SK-N-DZ (cell line): ENCODE measurements at places on chromosomes 13 and 19.

- DNase-seq = no peak
These were observed 12.7 kb downstream of the GNA15 start for GRCh38 chr19:3148503-3148902.

- DNase-seq = no peak
These were observed 2.1 kb upstream of the VWA8 start for GRCh38 chr13:41962994-41963393.

DNA sequence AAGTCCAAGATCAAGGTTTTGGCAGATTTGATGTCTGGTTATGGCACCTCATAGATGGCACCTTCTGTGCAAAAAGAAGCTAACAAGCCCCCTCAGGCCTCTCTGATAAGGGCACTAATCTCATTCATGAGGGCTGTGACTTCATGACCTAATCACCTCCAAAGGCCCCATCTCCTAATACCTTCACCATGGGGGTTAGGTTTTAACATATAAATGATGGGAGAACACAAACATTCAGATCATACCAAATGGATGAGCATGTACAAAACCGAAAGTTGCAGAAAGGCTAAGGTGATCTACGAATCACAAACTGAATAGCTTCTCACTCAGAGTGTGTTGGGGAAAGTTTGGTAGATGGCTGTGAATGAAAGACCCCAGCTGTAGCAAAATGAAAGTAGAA, 217.4 kb downstream of the TBC1D4 start:
- no peak for DNase-seq

GRCh38 chr13:27274631-27275030, 4.0 kb downstream of the RASL11A start:
- DNase-seq = no peak

DNA sequence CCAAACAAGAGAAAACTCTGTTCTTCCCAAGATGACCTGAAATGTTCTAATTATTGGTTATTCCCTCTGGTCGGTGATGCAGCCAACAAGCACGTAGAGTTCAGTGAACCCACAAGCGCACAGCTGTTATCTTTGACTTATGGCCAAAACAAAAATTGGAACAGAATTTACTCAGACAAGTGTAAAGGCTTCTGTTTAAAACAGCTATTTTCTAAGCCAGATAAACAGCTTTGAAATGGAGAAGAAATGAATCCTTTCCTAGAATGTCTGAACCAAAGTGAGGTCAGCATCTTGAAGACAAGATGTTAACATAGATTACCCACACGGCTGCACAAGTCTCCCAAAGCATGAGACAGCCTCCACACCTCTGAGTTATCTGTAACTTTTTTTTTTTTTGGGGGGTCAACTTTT, 669.2 kb downstream of the DIAPH3 start:
- no peak for DNase-seq

DNA sequence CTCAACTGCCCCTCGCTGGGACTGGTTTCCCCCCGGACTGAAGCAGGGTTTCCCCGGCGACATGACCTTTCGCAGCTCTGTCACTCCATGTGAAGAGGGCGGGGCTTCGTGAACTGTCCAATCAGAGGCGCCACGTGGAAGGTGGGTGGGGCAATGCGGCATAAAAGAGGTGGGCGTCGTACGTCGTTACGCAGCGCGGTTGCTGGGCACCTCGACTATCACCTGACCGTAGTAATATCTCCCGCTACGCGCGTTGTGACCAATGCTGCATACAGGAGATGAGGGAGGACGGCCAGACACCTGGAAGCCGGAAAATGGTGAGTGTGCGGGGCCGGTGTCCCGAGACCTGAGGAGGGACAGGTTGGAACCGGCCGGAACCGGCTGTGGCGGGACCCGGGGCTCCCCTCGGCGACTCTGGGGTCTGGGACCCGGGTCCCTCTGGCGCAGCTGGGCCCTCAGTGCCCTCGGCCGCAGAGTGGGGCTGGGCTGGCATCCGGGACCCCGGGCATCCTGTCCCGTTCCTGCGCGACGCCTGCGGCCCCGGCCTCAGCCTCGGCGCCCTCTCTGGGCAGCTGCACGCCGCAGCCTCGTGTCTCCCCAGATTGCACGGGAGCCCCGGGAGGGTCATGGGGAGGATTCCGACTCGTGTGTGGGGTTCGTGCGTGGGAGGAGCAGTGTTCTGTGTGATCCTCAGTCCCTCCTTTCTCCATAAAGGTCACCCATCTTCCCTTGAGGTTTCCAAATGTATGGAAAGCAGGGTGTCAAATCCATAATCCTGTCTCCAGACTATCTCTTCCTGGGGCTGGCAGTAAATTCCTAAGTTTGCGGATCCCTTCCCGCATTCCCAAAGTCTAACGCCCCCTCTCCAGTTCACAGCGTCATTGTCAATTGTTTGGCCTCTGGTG, 32.2 kb downstream of the ZNF136 start:
- DNase-seq = peak; percentile 88

DNA sequence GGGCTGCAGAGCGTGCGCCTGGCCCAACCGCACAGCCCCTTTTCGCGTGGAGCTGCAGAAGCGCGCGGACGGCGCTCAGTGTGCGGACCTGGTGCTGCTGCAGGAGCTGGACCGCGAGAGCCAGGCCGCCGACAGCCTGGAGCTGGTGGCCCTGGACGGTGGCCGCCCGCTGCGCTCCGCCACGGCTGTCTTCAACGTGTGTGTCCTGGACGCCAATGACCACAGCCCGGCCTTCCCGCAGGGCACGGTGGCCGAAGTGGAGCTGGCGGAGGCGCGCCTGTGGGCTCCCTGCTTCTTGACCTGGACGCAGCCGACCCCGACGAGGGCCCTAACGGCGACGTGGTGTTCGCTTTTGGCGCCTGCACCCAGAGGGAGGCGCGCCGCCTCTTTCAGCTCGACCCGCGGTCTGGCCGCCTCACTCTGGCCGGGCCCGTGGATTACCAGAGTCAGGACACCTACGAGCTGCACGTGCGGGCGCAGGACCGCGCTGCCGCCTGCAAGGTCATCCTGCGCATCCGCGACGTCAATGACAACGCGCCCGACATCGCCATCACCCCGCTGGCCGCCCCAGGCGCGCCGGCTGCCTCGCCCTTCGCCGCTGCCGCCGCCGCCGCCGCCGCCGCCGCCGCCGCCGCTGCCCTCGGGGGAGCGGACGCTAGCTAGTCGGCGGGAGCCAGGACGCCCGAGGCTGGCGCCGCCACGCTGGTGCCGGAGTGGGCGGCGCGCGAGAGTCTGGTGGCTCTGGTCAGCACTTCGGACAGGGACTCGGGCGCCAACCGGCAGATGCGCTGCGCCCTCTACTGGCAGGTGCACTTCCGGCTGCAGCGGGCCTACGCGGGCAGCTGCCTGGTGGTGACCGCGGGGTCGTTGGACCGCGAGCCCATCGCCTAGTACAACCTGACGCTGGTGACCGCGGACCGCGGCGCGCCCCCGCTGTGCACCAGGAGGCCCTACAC, 172.2 kb downstream of the OLFM4 start:
- no peak for DNase-seq

- DNase-seq = no peak
These were observed 1411.5 kb downstream of the SLITRK5 start for GRCh38 chr13:89082623-89083022.

GRCh38 chr13:80312967-80313366, 28.0 kb downstream of the SPRY2 start:
- DNase-seq = no peak
